ENCODE measurements at places on chromosomes 7 and 10. TPM values are rescaled to one million over a fixed set of nuclear protein-coding genes. Genes with fewer than 3 reads are reported as not detected.

GRCh38 chr7:3168370-3168769, 124.7 kb upstream of the CARD11 start:
- DNase-seq, result no peak

GRCh38 chr10:63265222-63265617, 132.1 kb downstream of the NRBF2 start:
- DNase-seq, result no peak

DNA sequence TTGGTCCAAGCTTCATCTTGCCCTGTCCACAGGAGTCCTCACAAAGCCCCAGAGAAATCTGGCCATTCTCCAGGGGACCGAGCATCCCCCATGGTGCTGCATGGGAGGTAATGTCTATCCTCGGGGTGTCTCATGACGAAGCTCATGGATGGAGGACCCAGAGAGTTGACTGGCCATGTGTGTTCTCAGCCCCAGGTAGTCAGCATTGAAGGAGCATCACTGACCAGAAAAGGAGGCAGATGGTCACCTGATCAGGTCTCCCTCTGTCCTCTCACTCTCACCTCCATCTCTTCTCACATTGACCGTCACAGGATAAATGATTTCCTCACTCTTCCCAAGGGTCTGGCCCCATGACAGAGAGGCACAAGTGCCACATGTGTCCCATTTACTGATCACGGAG, 33.4 kb upstream of the GDF10 start:
- no peak for DNase-seq

DNA sequence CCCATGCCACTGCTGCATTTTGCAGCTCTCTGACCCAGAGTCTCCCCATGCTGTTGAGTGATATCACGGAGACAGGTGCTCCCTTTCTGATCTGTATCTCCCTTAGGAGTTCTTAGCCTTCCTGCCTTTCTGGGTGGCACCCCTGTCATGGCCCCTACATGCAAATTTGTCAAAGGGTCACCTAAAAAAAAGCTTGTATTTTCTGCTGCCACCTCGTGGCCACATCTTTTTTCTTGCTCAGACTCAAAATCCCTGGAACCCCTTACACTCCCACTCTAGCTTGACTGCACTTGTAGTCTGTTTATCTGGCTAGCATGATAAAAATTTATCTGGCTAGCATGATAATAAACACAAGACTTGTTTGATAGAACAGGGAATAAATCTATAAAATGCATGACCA, 809.1 kb downstream of the SORCS1 start:
- peak; percentile 23 for DNase-seq

DNA sequence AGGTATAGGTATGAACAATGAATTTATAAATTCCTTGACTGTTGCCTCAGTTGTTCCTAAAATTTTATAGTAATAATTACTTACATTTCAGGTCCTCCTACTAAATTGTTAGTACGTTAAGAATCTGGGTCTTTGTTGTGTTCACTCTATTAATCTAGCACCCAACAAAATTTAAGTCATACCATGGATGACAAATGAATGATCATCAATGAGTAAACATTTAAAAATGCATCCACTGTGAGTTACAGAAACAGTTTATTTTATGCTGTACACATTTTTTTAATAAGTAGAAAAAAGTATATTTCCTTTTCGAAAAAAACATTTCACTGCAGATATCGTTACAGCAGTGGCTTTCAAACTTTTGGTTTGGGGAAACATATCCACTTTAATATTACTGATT, 265.2 kb downstream of the PCLO start:
- no peak for DNase-seq

- no peak for DNase-seq
Observed at GRCh38 chr7:29611941-29612544, 48.4 kb downstream of the PRR15 start.

DNA sequence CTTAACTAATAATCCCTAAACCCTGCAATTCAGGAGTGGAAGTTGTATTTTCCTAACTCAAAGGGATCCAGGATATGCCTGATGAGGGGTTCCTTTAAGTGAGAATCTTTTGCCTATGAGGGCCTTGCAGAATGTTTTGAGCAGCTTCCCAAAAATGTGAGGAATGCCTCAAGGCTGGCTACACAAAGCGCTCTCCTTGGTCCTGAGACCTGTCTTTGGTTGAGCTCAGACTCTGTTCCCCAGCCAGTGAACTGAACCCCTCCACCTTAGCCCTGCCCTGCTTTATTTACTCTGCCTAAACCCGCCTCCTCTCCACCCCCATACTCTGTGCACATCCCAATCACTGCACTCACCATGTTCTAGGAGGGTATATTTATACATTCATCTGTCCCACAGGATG, 108.6 kb downstream of the NRCAM start:
- peak; percentile 58 for DNase-seq

DNA sequence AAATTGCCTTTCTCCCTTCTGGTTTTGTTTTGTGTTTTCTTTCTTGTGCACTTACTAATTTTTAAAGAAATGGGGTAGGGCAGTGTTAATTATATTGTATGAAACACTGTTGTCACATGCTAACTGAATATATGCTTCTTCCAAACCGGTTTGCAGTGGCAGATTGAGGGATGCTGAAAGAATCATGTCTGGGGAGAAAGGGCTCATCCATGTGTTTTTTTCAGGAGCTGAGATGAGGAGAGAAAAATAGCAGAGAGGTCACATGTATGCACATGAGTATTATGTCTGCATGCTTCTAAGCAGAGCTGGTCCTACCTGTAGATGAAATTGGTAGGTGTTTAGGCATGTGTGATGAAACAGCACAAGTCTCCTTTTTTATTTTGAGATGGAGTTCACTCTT, 17.0 kb downstream of the SORCS3 start:
- no peak for DNase-seq

GRCh38 chr10:101767966-101768790, 7.7 kb downstream of the FGF8 start:
- no peak for DNase-seq

GRCh38 chr10:12250181-12250580, 54.2 kb downstream of the CDC123 start:
- no peak for DNase-seq

DNA sequence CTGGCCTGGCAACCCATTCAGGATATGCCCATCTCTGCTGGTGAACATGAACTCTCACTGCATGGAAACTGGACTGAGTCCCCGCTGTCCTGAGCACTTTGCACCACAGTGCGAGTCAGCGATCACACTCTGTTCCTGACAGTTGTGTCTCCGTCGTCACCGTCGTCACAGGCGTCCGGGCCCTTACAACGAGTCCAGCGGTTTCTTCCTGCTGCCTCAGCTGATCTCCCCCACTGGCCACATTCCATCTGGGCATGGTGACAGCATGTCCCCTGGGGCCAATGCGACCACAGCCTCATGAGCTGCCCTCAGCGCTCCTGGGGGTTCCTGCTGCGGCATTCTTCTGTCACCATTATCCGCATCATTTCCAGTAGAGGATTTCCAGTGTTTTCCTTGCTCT, 76.8 kb upstream of the KLF6 start:
- no peak for DNase-seq

- no peak for DNase-seq
Observed at GRCh38 chr7:46259947-46260346, 338.9 kb upstream of the IGFBP3 start.

DNA sequence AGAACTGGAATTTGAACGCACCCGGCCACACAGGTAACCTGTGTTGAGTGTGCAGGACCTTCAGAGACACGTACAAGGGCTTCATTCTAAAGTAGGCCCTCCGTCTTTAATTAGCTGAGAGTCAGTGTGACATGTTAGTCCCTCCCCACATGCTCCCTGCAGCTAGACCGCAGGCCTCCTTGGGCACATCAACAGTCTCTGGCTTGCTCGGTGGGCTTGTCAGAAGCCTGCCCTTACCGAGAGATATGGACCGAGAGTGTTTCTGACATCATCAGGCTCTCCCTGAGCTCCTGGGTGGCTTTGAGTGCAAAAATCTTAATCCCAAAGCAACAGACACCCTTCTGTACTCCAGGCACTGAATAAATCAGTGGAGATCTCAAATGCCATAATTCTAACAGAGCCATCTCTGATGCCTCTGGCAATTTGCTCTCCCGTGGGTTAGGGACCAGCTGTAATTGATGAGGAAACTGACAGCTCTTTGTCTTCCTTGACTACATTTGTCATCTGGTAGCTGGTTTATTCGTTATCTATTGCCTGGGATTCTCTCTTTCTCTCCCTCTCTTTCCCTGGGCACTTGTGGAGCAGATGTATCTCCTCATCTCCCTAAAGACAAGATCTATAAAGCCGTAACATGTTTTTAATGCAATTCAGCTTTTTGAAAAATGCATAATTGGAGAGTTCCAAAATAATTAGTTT, 850.6 kb downstream of the TYW1 start:
- no peak for DNase-seq

DNA sequence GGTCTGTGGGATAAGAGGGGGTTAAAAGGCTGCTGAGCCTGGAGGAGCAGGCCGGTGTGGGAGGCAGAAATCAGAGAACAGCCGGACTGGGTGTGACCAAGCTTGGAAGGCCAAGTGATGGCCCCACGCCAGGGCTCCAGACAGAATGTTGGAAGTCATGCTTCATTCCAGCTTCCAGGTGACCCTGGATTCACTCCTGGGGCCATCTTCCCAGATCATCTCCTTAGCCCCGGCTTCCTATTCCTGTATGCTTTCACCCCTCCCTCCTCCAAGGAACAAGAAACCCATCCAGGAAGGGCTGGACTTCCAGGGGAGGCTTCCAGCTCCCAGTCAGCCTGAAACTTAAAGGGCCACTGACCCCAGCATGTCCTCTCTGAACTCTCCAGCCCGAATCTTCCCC, 1.0 kb downstream of the INMT start:
- DNase-seq, result no peak

DNA sequence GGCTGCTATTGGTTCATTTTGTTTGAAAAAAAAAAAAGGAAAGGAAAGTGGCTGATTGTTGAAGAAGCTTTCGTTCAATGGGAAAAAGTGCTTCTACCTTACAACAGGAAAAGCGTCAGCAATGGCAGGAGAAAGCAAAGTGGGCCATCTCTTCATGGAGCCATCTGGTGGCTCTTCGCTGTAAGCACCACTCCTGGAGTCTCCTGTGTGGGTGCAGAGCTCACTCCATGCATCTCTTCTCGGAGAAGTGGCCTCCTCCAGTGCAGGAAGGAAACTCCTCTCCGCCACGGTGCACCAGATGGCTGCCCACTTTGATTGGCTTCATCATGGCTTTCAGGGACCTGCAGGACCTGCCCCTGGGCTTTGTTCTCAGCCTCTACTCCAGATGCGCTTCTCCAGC, 250.9 kb downstream of the PTEN start:
- DNase-seq, result peak; percentile 26

DNA sequence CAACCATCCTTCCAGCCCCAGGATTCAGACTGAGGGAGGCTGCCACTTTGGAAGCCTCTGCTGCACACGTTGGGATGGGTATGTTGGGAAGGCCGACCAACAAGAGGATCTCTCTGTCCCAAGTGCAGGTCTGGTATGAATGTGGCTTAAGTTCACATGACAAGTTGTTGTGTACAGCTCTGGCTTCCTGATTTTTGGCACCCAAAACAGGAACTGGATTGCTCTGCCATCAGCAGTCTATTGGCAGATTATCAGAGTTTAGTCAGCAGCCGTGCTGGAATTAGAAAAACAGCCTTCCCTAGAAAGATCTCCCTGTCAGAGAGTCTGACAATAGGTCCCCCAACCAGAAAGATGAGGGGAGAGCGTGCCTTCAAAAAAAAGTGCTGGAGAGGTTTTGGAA, 66.9 kb downstream of the GOLGA7B start:
- no peak for DNase-seq

DNA sequence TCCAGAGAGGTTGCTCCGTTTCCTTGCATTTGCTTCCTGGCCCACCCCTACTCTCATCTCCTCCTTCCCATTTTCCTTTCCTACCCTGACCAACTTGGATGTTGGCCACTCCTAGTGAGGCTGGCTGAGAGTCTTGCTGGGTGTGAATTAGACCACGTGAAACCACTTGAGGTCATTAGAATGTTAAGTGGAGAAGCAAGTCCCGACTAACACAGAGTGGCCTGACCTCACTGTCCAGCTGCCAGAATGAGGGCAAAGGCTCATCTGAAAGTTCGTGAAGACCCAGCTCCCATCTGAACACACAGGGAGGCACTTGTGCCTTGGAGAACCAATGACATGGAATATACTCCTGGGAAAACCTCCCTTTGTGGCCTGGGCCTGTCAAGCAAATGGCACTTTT, 80.8 kb downstream of the WDR11 start:
- no peak for DNase-seq

- DNase-seq, result no peak
Observed at GRCh38 chr10:12327074-12327473, 22.3 kb upstream of the CAMK1D start.

Gene NET1
- 57.7 TPM for total RNA-seq

Gene ASB13
- 22.5 TPM for total RNA-seq

Gene SH2B2
- total RNA-seq, result 2.6 TPM

Gene OAT
- 36.6 TPM for total RNA-seq

Gene IFIT1B
- total RNA-seq, result not detected

Gene GIMAP6
- total RNA-seq, result 47.7 TPM

Gene LRRC4
- total RNA-seq, result 297 TPM

Gene DEPP1
- total RNA-seq, result 22.5 TPM

Gene CALHM1
- not detected for total RNA-seq

Gene SLC39A12
- total RNA-seq, result 0.10 TPM
